Uterus (tissue), 4 donors: ENCODE measurements at places on chromosomes 3 and 15. TPM values are rescaled to one million over a fixed set of nuclear protein-coding genes. Genes with fewer than 3 reads are reported as not detected.

DNA sequence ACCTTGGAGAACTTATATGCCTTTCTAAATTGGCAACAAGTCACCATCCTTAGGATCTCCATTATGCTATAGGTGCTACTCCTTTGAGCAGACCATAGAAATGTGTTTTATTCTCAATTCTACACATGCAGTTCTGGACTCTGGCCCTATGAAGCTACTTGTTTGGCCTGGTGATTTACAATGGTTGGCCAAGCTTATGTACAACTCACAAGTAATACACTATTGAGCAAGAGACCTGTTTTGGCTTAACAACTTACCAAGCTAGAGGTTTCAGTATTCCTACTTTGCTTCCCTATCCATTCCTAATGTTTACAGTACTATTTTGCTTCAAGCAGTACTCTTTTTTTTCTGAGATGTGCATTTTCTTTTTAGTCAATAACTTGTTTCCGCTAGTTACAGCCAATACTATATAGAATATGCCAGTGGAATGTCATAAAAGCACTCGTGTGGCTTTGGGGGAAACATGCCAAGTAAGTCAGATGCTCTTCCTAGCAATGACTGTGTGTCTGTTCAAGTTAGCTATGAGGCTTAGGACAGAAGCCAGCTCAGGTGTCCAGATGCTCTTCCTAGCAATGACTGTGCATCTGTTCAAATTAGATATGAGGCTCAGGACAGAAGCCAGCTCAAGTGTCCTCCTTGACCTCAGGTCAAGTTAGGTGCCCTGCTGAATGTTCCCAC, 174.9 kb upstream of the SEMA6D start:
- no peak for DNase-seq

GRCh38 chr3:177640319-177640965, 443.2 kb upstream of the TBL1XR1 start:
- no peak for DNase-seq

- DNase-seq, result no peak
Measured at GRCh38 chr3:170506556-170506955, 79.3 kb downstream of the SLC7A14 start.

DNA sequence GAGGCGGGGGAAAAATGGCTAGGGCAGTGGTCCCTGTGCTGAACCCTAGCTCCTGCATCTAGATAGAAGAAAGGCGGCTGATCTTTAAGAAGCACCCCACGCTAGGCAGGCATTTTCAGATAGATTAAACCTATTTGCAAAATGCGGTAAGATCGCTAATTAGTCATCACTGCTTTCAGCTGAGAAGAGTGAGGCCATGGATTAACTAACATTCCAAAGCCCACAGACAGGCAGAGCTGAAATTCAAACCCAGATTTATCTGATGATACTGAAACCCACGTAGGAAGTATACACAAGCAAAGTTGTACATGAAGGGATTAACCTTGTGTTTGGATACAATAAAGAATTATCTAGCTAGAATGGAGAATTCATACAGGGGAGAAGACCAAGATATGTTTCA, 4.8 kb downstream of the ADPGK start:
- DNase-seq, result no peak

DNA sequence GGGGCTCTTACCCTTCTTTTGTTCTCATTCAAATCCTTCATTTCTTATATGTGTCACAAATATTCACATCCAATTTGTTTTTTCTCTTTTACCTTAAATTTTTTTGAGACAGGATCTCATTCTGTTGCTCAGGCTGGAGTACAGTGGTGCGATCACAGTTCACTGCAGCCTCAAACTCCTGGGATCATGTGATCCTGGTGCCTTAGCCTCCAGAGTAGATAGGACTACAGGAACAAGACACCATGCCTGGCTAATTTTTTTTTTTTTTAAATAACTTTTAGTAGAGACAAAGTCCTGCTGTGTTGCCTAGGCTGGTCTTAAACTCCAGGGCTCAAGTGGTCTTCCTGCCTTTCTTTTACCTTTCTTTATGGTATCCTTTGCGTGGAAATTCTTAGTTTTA, 66.5 kb downstream of the POLR2M start:
- DNase-seq, result no peak

DNA sequence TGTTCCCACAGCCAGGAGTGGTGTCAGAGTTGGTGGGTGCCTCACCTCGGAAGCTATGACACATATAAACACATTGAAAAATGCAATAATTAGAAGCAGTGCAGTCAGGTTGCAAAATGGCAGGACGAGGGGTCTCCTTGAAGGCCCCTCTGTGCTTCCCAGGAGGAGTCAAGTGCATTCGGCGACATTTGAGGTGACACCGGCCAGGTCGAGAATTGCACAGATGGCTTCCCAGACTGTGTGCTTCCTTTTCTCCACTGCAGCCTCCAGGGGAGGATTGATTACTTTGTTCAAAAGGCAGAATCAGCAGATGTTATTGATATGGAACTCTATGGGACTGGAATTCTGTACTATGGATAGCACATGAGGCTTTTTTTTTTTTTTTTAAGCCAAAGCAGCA, 163.2 kb downstream of the MINAR1 start:
- no peak for DNase-seq

DNA sequence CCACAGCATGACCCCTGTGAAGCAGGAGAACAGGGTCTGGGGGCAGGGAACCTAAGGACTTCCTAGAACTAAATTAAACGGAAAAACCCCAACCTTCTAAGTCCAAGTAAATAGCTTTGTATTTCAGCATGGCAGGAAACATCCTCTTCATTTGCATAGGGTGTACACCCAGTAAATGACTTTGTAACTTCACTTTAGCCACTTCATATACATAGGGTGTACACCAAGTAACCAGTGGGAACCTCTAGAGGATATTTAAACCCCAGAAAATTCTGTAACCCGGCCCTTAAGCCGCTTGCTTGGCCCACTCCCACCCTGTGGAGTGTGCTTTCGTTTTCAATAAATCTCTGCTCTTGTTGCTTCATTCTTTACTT, 41.8 kb downstream of the FSD2 start:
- DNase-seq, result no peak

Gene ALDH1A2
- 47.9 TPM for total RNA-seq

DNA sequence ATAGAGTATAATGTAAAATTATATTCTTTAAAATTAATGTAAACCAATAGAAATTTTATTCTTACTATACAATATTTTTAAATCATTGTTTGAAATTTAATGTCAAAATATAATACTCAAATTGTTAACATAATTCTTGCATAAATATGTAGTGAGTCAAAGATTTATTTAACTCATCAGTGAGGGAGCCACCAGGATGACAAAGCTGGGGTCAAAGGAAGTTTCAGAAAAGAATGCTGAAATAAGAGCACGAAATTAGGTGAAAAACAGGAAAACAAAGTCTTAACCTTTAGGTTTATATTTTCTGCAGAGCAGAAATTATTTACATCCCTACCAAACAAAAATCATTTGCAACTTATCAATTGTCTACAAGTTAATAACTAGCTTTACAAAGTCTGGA, 74.1 kb downstream of the DIPK2A start:
- DNase-seq, result no peak

GRCh38 chr15:52680761-52681160, 1.6 kb upstream of the ATOSA start:
- DNase-seq, result no peak

DNA sequence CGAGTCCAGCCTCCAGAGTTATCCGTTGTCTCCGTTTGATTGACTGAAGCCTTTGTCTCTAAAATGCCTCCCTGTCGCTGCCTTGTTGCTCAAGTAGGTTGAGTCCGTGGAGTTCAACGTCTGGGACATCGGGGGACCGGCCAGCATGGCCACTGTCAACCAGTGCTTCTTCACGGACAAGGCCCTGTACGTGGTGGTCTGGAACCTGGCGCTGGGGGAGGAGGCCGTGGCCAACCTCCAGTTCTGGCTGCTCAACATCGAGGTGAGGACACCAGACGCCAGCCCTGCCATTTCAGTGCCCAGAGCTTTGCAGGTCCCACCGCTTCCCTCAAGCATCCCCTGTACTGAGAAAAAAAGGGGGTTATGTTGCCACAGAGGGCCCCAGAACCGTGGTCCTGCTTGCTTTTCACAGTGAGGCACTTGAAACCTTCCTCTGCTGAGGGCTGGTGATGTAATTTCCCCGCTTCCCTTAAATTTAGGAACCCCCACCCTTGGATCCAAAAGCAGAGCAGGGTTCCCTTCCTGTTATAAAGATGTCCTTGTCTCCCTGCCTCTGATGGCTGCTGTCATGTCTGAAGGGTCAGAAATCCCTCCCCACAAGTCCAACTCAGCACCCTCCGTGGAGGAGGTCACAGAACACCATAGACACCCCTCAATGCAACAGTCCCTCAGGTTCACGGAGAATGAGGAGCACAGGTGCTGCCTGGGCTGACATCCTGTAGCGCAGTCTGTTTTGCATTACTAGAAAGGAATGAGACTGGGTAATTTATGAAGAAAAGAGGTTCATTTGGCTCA, 105.7 kb downstream of the LRRK1 start:
- DNase-seq, result peak; percentile 13

Gene TAGLN3
- total RNA-seq, result 11.2 TPM

DNA sequence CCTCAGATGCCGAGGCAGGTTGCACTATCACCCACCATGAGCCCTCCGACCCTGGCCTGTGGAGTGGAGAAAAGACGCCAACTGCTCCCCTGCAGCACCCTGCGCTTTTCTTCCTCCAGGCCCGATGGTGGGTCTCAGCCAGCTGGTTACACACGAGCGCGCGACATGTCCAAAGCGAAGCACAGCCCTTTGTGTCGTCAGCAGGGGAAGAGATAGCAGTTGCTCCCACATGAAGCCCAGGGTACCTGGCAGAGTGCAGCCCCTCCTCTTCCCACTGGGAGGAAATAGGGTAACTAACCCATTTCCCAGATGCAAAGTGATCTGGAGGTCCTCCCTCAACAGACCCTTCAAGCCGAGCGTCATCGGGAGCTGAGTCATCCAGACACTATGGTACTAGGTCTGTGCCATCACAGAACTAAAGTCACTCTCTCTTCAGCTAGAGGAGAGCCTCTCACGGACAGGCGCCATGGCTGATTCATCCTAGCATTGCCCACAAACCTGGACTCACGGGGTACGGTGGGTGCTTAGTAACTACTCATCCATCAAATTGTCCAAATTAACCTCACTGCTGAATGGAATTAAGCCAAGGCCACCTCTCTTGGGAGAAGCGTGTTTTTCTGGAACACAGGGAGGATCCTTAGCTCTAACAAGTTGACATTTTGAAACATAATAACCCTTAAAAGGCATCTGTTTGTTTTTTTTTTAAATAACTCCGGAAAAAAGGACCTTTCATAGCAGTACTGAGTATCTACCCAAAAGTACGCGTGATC, 45.2 kb upstream of the BDH1 start:
- DNase-seq, result no peak

DNA sequence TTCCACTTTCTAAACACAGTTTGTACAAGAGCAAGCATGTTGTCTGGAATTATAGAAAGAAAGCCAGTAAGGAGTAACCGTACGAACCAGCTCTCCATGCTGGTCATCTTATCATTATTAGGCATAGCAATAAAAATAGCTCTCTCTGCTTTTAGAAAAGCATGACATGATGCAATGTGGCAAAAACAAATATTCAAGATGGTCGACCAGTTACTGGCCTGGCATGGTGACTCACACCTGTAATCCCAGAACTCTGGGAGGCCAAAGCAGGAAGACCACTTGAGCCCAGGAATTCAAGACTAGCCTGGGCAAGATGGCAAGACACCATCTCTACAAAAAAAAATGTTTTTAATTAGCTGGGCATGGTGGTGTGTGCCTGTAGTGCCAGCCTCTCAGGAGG, 2.6 kb upstream of the MAP4 start:
- no peak for DNase-seq

- DNase-seq, result no peak
Measured at GRCh38 chr15:93052090-93052879, 36.7 kb downstream of the RGMA start.

DNA sequence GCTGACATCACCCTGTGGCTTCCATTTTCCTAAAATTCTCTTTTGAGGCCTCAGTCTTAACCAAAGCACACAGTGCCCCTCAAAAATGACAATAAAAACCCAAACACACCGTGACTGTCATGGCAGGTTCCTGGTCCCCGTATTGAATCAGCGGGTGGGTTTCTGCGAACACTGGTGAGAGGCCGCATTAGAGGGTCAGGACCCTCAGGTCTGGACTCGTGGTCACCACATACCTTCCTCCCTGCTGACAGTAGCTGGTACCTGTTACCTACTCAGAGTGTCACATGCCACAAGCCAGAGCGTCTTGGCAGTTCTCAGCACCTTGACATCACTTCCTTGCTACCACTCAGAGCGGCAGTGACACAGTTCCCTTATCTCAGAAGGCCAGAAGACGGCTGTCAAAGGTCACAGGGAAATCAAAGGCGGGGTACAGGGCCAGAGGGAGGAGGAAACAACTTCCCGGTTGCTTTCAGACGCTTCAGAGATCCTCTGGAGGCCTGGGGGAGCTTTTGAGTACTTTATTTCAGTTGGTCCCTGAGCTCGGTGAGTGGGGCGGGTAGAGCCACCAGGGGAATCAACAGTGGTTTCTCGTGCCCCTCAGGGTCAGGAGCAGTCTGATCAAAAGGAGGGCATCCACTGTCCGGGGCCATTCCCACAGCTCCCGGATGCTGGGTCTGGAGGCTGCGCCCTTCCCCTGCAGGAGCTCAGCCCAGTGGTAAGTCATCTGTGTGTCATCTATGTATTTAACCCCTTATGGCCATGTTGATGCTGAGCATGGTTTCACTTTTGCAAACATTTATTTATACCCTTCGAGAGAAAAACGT, at the start of the genes CCR5AS and CCRL2:
Gene CCR5AS (minus strand): TSS at position 279 of the 824 bp plus-strand sequence.
Gene CCRL2 (plus strand): TSS at position 472 of the 824 bp plus-strand sequence. CDS start 821 bp downstream, outside the sequence.
- DNase-seq, result peak; percentile 20

- DNase-seq, result no peak
Measured at GRCh38 chr3:9809239-9809614, 835 bp upstream of the TTLL3 start.

Gene GNB4
- total RNA-seq, result 28.0 TPM

DNA sequence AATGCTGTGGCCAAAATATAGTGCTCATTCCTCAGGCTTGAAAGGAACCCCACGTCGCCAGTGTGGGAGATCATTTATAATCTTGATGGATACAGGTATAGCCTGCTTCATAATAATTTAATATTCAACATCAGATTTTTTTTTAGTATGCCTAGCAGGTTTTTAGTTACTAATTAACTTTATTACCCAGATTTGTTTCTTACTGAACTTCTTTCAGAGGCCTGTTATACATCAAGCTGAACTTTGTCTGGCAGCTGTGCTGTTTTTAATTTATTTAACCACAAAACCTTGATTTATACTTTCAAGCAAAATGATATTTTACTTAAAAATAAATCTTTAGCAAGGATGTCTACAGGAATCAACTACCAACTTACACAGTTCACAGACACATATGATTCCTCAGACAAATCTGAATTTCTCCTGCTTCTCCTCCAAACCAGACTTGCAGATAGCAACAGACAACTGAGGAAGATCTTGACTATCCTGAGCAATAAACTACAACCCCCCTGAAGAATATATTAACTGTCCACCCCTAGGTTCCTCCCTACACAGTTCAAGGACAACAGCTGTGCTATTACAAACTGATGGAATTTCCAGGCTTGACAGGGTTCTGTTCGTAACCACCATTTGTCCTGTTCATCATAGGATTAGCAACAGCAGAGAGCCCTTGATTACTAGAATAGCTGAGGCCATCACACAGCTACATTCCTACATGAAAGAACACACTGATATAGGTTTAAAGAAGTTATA, 610 bp downstream of the MAP4 start:
- DNase-seq, result no peak

GRCh38 chr15:38479266-38479665, 25.3 kb downstream of the FAM98B start:
- no peak for DNase-seq

- no peak for DNase-seq
Measured at GRCh38 chr15:83571820-83572707, 81.9 kb upstream of the ADAMTSL3 start.

Gene CTXN2
- total RNA-seq, result not detected

- DNase-seq, result no peak
Measured at GRCh38 chr15:77085297-77085696, 14.4 kb upstream of the TSPAN3 start.

GRCh38 chr3:64351713-64352638, 126.7 kb upstream of the PRICKLE2 start:
- no peak for DNase-seq
